ENCODE measurements at places on chromosomes 2 and 18. TPM values are rescaled to one million over a fixed set of nuclear protein-coding genes. Genes with fewer than 3 reads are reported as not detected.

Gene MSH6
- total RNA-seq: 84.1 TPM

Gene MROH2A
- total RNA-seq: not detected

Gene DLGAP1
- 0.27 TPM for total RNA-seq

Gene ITGA4
- 3.7 TPM for total RNA-seq

Gene PTPN18
- 48.5 TPM for total RNA-seq

Gene CYRIA
- 47.6 TPM for total RNA-seq

Gene TFPI
- 498 TPM for total RNA-seq

Gene IL1A
- 1.2 TPM for total RNA-seq

Gene BMP10
- total RNA-seq: not detected

Data from thoracic aorta endothelial cell (primary cell).